ENCODE measurements at places on chromosomes 1 and 21.

DNA sequence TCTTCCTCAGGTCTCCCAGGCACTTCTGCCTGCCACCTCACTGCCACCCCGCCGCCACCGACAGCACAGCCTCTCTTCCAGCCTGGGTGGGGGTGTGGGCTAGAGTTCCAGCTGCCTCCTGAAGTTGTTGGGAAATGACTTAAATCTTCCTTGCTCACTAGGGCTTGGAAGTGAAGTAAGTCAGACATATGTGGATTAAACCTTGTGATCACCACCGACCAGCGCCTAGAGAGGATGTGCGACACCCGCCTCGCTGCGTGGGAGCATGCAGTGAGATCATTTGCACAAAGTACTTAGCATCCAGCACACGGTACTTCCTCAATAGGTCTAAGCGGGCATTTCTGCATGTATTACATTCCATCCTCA lies 71.4 kb upstream of the FAM20B start:
- DNase-seq = no peak

DNA sequence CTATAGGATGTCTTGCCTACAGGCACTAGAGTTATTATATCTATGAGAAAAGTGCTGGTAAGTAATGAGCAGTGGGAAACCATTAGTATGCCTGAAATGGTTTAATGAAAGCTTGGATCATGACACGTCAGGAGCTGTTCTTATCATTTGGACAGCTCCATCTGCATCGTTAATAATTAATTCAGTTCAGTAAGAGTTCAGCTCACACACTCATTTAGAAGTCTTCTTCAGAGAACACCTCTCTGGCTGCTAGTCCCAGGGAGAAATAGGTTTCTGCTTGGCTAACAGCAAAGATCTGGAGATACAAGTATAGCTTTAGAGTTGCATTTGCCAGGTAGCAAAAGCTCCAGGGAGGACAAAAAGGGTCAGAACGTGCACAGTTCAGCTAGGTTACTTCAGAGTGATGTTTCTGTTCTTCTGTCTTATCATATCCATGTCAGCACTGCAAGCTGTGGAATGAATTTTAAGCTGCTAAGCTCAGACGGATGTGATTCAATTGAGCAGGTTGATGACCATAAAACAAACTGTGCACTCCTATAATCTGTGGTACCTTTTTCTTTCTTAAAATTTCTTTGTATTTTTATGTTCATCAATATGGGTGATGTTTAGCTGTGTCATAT lies 173.6 kb downstream of the ADGRL2 start:
- no peak for DNase-seq

- DNase-seq = no peak
Measured at GRCh38 chr1:16918371-16918770, 3.4 kb upstream of the CROCC start.

GRCh38 chr1:80218112-80218511 lies 1211.6 kb upstream of the ADGRL4 start:
- DNase-seq = no peak

- DNase-seq = no peak
Measured at GRCh38 chr1:186703209-186703766, 23.1 kb upstream of the PTGS2 start.

- no peak for DNase-seq
Measured at GRCh38 chr1:224435318-224435763, 744 bp upstream of the WDR26 start.

DNA sequence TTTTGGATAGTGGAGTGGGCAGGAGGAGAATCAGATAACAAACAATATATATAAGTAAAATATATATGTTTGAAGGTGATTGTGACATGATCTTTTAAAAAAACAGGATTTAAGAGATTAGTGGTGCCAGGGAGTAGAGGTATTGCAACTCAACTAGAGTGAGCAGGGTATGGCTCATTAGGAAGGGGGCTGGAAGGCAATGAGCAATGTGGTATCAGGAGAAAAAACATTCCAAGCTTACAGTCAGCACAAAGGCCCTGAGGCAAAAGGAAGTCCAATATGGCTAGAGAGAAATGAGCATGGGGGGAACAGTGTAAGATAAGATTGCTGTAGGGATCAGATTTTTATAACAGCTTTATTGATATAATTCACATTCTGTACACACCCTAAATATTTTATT lies 5.3 kb upstream of the GADD45A start:
- no peak for DNase-seq

DNA sequence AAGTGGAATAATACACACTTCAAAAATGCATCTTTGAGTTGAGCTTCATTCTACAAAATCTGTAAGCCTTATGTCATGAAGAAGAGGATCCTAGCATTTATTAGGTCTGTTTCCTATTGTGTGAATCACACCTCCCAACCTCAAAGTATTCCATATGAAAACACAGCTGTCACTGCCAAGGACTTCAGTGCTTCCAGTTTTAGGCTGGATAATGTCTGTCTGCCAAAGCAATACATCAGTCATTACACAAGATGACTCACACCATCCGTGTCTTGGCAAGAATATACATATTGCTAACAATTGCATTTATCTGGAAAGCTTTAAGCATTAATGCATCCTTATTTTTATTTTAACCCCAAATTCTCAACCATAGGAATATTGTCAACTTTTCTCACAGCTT lies 125.7 kb upstream of the TMPRSS15 start:
- no peak for DNase-seq

GRCh38 chr1:100670083-100670482 lies 49.5 kb upstream of the VCAM1 start:
- DNase-seq = no peak

DNA sequence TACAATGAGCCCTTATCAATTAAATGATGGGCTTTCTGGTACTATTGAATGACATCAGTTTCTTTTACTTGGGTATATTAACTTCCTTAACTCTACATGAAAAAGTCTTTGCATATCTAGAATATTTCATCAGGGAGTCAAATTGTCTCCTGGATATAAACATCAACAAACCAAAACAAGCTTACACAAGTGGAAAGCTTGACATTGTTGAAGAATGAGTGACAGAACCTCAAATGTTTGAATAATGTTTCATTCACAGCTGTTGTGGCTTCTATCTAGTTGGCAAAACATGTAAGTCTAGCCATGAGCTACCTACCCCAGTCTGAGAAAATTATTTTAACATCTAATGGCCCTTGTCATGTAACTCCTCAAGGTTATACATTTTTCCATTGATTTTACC lies 604.8 kb upstream of the ADAMTS5 start:
- no peak for DNase-seq

- no peak for DNase-seq
Measured at GRCh38 chr1:209862391-209863356, 34.9 kb downstream of the UTP25 start.

GRCh38 chr1:18944810-18945209 lies 11.7 kb downstream of the IFFO2 start:
- DNase-seq = no peak

GRCh38 chr1:41486371-41487125 lies 2.1 kb upstream of the EDN2 start:
- DNase-seq = no peak

DNA sequence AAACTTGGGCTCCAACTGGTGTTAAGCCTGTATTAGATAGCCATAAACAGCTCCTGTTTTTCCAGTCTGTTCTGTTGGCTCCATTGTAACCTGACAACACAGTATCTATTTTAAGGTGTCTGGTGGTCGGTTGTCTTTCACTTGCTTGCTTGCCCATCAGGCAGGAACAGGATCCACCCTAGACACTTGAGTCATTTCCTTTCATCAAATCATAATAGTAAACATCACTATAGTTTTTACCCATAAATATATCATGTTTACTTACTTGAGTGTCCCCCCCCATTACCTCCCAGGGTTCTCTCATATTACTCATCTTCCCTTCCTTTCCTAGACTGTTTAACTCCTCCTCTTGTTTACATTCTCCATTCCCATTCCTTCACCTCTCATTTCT lies 2.9 kb downstream of the DDI2 start:
- DNase-seq = no peak

- no peak for DNase-seq
Measured at GRCh38 chr1:17333081-17333480, 25.1 kb downstream of the PADI4 start.

DNA sequence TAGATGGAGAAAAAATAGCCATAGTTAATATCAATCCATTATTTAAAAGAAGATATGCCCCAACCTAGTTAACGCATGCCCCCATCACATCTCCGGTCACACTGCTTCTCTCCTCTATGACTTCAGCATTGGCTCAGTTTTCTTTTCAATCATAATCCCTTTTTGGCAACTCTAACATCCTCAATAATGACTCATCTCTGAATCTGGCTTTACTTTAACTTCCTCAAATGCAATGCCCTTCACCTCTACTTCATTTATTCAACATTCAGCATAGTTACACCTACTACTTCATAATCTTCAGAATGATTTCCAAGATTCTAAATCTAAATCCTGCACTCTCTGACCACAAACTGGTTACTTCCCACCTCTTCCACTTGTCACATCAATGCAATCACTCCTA lies 417.3 kb downstream of the USH2A start:
- DNase-seq = no peak

DNA sequence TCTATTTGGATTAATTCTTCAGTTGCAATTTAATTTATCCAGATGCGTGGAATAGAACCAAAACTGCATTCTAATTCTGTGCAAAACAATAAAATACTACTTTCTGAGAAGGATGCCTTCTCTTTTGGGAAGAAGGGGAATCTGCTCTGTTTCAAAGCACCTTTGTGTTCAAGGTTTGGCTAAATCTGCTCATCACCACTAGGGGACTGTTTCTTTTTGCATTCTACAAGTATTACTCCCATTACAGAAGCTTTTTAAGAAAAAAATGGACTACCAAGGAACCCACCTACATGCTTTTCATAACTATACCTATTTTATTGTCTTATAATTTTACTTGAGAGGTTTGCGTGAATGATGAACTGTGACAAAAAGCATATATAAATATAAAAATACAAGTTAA lies 18.2 kb downstream of the MRPS6 start:
- DNase-seq = no peak

- DNase-seq = no peak
Measured at GRCh38 chr1:155591770-155592169, 18.2 kb upstream of the MSTO1 start.

- DNase-seq = no peak
Measured at GRCh38 chr1:46656643-46657042, 11.5 kb downstream of the ATPAF1 start.

GRCh38 chr1:56844545-56845136 lies 10.0 kb upstream of the C8A start:
- no peak for DNase-seq

DNA sequence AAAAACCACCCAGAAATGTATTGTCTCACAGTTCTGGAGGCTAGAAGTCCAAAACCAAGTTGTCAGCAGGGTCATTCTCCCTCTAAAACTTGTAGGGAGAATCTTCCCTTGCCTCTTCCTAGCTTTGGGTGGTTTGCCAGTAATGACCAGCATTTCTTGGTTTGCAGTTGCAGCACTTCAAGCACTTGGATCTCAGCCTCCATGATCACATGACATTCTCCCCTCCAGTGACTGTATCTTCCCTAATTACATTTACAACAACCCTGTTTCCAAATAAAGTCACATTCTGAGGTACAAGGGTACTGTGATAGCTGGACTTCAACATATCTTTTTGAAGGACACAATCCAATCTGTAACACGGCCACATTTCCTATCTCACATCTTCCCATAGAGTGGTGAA lies 37.2 kb downstream of the EVI5 start:
- DNase-seq = no peak

GRCh38 chr21:43287795-43288755 lies 119.3 kb downstream of the CRYAA start:
- no peak for DNase-seq

GRCh38 chr1:223707256-223708000 lies 4.9 kb upstream of the CAPN2 start:
- DNase-seq = no peak

GRCh38 chr1:243742819-243743218 lies 107.2 kb downstream of the AKT3 start:
- no peak for DNase-seq

GRCh38 chr1:4306559-4307467 lies 347.6 kb upstream of the AJAP1 start:
- no peak for DNase-seq

GRCh38 chr1:11924334-11925195 lies 1.7 kb downstream of the KIAA2013 start:
- DNase-seq = no peak

DNA sequence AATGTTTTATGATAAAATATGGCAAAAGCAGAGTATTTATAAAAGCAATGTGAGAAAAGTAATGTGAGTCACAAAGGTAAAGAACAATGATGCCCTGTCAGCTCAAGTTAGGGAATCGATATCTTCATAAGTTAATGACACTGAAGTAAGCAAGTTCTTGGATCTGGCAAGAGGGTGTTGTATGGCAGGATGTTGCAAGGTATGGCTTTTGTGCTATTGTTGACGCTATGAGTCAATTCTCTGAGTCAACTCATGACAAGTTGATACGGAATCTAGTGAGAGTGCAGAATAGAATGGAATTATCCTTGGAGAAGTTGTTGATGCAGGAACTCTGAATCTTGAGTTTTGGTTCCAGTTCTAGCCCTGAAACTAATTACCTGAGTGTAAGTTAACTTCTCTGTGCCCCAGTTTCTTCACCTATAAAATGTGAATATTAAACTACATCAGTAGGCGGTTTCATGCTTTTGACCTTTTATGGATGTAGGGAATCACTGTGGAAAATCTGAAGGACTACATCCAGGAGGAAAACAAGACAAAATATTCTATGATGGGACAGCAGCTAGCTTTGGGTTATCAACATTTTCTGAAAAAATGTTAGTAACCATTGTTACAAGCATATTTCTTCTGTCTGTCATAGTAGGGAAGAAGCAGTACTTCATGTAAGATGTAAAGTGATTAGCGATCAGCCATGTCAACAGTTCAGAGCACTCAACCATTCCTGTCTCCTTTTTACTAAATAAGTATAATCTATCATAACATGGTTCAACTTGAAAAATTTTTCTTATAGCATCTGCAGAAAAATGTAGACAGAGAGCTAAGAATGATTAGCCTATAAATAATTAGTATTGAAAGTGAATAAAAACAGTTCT lies 96.9 kb downstream of the ATP6V1G3 start:
- DNase-seq = no peak

- DNase-seq = no peak
Measured at GRCh38 chr1:157113106-157113505, 13.5 kb upstream of the ETV3L start.

DNA sequence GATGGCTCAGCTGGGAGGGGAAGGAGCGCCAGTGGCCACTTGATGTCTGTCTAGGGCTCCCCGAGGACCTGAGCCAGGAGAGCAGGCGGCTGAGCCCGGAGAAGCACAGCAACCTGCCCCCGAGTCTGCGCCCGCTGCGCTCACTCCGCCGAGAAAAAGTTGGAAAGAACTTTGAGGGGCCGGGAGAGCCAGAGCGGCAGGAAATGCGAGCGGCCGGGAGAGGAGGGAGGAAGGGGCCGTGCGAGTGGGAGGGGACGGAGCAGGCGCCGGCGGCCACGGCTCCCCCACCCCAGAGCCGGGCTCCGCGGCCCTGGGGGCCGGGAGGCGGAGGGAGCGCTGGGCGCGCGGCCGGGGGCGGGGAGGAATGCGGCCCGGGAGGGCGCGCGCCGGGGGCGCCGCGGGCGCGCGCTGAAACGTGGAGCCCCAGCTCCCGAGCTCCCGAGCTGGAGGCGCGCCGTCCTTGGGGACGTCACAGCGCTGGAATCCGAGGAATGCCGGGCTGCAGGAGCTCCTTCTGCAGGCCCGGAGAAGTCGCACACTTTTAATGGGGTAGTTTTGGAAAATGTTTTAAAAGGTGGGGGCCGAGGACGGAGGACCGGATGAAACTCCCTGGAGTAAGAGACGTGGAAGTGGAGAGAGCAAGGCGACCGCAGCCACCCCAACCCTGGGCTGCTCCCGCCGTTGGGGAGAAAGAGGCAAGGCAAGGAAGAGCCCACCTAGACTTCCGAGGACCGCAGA lies at the start of gene PTPN14:
PTPN14 (minus strand) TSS at position 167 of the 738 bp plus-strand sequence. CDS start 86,799 bp downstream, outside the sequence.
- peak; percentile 22 for DNase-seq
